ENCODE measurements at places on chromosomes 16 and 17. TPM values are rescaled to one million over a fixed set of nuclear protein-coding genes. Genes with fewer than 3 reads are reported as not detected.

DNA sequence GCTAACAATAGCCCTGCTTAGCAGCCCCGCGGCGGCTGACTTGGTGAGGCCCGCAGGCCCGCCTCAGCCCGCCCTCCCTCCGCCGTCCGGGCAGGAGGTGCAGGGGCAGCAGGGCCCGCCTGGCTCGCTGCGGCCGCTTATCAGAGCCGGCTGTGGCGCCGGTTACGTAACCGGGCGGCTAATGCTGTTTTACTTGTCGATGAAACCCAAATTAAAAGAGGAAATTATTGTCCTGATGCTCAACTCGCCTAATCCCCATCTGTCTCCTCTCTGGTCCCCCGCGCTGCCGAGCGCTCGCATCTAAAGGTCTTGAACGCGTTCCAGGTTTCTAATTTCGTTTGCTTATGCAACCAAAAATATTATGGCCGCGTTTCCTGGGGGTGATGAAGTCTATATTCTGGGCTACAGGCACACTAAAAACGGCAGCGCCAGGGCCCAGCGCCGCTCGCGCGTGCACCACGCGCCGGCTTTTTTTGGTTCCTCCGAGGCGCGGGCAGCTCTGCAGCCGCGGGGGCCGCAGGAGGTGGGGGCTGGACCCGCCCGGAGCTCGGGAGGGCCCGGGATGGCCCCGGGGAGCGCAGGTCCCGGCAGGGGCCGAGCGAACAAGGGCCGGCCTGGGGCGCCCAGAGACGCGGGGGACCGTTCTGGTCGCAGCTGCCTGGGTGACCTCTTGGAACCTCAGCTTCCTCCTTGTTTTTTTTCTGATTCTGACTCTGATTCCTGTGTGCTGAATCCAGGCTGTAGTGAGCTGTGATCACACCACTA is 65.2 kb upstream of the TOB1 start:
- DNase-seq = peak; percentile 81

The GRB7 gene
- 3.7 TPM for polyA plus RNA-seq

- peak; percentile 80 for DNase-seq
Measured at GRCh38 chr16:3157229-3158025, 22.6 kb downstream of the ZNF213 start.

GRCh38 chr16:81279392-81279791 is 35.4 kb upstream of the GAN start:
- DNase-seq = no peak

The CES3 gene
- polyA plus RNA-seq = 1.5 TPM

Data from testis (tissue), 5 donors.